ENCODE measurements at places on chromosomes 1 and 21. TPM values are rescaled to one million over a fixed set of nuclear protein-coding genes. Genes with fewer than 3 reads are reported as not detected.

The BTBD19 gene
- total RNA-seq, result 9.3 TPM

GRCh38 chr1:154222918-154223317 lies 2.2 kb downstream of the UBAP2L start:
- no peak for ATAC-seq

The MATN1 gene
- 1.1 TPM for total RNA-seq

The CCDC28B gene
- 14.6 TPM for total RNA-seq

- peak; percentile 60 for ATAC-seq
Observed at GRCh38 chr1:230503726-230504125, 77.6 kb upstream of the PGBD5 start.

The RGSL1 gene
- total RNA-seq, result 0.77 TPM

DNA sequence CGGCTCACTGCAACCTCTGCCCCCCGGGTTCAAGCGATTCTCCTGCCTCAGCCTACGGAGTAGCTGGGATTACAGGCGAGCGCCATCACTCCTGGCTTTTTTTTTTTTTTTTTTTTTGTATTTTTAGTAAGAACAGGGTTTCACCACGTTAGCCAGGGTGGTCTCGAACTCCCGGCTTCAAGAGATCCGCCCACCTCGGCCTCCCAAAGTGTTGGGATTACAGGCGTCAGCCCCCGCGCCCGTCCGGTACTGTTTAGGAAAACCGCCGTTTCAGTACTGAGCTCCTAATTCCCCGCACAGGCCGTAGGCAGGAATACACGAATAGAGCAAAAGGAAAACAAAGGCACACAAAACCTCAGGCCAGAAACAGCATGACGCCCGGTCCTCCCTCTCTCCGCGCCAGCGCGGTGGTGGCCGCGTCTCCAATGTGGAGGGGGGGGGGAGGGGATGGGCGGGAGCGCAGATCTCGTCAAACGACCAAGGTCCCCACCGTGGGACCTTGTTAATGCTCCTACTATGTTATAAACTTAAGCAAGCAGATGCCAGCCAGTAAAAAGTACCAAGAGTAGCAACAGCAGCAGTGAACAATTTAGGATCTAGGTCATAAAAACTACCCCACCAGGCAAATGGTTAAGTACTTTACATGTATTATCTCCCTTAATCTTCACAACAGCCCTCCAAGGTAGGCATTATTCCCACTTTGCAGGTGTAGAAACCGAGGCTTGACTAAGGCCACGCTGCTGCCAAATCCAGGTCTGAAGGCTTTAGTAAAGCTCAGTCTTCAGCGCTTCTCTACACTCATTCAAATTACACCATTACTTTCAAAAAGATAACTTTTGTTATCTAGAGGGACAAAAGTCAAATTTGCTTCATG lies 648 bp upstream of the ADAR start:
- peak; percentile 56 for ATAC-seq

The RNPEP gene
- total RNA-seq, result 101 TPM

GRCh38 chr1:68442006-68442405 lies 7.7 kb downstream of the RPE65 start:
- no peak for ATAC-seq

The IVL gene
- 0.26 TPM for total RNA-seq

The DEDD gene
- total RNA-seq, result 23.3 TPM

- no peak for ATAC-seq
Observed at GRCh38 chr1:29162476-29163138, 19.1 kb downstream of the SRSF4 start.

The COL16A1 gene
- total RNA-seq, result 5.1 TPM

The OLIG1 gene
- 3.4 TPM for total RNA-seq

GRCh38 chr1:104189207-104189606 lies 439.5 kb downstream of the AMY1C start:
- ATAC-seq, result no peak

GRCh38 chr1:208809876-208810275 lies 565.7 kb upstream of the PLXNA2 start:
- ATAC-seq, result no peak

GRCh38 chr1:226873771-226874578 lies 3.6 kb downstream of the PSEN2 start:
- no peak for ATAC-seq

The NUCKS1 gene
- 159 TPM for total RNA-seq

DNA sequence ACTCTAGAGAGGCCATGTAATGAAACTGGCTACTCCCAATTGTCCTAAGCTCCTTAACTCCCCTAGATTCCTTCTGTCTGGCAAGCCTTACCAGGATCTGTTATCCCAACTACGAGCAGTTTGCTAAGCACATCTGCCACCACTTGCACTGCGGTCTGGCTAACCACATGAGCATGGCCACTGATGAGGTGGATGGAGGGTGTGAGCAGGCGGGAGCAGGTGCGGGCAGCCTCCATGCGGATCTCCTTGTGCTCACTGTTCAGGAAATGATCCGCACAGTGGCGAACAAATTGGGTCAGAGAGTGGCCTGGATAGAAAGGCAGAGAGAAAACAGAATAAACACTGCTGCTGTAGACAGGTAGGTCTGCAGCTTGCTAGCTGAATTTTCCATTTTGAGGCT lies 24.0 kb downstream of the MTOR start:
- ATAC-seq, result no peak

- ATAC-seq, result no peak
Observed at GRCh38 chr1:179369751-179370341, 4.1 kb downstream of the AXDND1 start.

The UBE2U gene
- not detected for total RNA-seq

GRCh38 chr1:82399093-82399492 lies 598.4 kb downstream of the ADGRL2 start:
- ATAC-seq, result no peak

DNA sequence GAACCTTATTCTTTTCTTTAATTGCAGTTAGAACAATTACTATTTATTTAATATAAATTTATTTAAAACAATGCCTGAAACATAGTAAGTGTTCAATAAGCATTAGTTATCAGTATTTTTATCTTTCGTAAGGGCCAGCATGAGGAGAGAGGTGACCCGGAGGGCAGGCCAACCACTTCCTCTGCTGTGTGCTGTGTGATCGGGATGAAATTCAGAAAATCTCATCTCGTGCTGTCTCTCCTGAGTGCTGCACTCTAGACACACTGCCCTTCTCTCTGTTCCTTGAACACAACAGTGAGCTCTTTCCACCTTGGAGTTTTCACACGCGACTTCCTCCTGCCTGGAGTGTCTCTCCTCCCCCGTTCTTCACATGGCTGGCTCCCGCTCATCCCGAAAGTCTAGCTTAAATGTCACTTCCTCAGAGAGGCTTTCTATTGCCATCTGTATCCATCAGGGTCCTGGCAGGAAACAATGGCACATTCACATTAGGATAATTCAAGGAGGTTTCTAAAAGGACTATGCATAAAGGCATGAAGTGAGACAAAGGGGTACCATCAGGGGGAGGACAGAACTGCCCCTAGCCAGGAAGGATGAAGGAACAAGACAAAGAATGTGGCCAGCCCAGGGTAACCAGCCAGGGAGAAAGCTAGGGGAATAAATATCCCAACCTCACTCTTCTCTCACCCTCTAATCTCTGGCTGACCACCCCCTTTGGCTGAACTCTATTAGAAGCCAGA lies 142.6 kb upstream of the GJB5 start:
- ATAC-seq, result peak; percentile 60

GRCh38 chr1:242788771-242789170 lies 264.3 kb upstream of the PLD5 start:
- ATAC-seq, result no peak

GRCh38 chr1:116763116-116763786 lies 9.0 kb downstream of the CD2 start:
- ATAC-seq, result peak; percentile 78

- no peak for ATAC-seq
Observed at GRCh38 chr1:11070876-11071275, 11.1 kb upstream of the SRM start.

DNA sequence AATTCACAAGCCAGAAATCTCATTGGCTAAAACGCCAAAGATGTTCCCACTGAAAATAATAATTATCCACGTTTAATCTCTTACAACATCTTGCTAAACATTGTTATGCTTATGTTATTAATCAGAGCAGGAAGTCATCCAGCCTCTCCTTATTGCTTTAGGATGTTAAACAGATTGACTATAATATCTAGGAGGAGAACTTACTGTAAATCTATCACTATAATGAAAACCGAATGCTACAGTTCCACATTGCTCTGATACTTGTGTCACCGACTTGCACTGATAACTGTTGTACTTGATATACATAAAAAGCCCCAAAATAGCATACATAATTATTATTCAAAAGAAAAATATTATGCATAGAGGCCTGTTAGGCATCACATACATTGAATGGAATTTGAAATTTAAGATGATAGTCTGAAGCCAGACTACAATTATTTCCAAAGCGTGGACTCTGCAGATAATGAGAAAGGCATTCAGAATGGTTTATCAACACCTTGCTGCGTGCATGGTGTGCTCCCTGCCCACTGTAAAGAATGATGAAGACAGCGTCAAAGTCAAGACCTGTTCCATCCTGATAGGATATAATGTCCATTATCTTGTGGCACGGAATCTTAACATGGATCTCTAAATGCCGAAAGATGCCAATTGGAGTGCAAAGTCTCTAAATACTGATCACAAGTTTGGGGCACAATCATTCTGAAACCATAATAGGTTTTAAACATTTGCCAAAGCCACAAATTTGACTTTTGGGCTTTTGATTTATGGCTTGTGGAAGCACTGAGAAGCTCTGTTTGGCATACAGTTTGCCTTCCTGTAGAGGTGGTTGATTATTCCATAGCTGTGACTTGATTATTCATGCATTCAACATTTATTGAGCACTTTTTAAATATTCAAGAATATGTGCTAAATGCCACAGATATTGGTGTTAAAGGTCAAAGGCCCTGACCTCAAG lies 71.3 kb downstream of the CRB1 start:
- ATAC-seq, result no peak

DNA sequence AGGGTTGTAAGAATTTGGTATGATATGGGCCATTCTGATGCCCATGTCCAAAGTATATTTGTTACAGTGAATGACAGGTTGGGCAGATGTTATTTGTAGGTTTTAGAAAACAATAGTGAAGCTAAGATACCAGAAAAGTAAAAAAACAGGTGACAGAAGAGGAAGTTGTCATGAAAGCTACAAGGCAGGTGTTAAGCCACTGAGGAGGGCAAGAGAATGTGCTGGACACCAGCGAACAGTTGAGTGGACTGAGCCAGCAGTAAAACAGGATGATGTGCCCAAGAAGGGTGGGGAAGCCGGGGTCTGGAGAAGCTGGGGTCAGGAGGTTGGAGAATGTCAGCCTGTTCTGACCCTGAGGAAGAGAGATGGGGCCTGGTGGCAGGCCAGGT lies 83.3 kb downstream of the DTL start:
- no peak for ATAC-seq

- ATAC-seq, result peak; percentile 37
Observed at GRCh38 chr1:229709500-229710013, 83.5 kb downstream of the URB2 start.

All from motor neuron (in vitro differentiated cells).